ENCODE measurements at places on chromosomes 16 and 17. TPM values are rescaled to one million over a fixed set of nuclear protein-coding genes. Genes with fewer than 3 reads are reported as not detected.

DNA sequence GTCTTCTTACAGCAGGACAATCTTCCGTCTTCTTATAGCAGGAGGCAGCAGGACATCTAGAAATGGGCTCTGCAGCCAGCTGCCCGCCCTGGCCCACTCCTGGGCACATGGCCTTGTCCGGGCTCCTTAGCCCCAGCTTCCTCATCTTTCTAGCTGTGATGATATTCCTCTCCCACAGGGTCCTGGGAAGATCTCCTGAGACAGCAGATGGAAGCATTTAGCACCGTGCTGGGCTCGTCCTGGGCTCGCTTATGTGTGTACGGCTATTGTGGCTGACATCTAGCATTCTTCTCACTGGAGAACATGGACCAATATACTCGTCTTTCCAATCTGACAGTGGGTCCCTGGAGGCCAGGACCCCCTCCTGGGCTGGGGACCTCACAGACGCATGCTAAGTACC, 48.5 kb downstream of the TIMM22 start:
- no peak for DNase-seq

GRCh38 chr17:83161298-83162034, 82.1 kb downstream of the METRNL start:
- peak; percentile 15 for DNase-seq

DNA sequence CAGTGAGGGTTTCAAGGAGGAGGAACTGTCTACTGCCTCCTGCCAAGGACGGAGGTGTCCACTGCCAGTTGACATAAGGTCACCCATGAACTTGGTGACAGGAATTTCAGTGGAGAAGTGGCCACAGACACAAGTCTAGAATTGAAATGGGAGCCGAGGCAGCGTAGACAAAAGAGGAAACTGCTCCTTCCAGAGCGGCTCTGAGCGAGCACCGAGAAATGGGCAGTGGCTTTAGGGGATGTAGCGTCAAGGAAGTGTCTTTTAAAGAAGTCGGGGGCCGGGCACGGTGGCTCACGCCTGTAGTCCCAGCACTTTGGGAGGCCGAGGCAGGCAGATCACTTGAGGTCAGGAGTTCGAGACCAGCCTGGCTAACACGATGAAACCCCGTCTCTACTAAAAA, 3.1 kb upstream of the SERPINF1 start:
- no peak for DNase-seq

GRCh38 chr16:46582313-46582712, 38.9 kb downstream of the SHCBP1 start:
- no peak for DNase-seq

Gene CCL1
- not detected for total RNA-seq

DNA sequence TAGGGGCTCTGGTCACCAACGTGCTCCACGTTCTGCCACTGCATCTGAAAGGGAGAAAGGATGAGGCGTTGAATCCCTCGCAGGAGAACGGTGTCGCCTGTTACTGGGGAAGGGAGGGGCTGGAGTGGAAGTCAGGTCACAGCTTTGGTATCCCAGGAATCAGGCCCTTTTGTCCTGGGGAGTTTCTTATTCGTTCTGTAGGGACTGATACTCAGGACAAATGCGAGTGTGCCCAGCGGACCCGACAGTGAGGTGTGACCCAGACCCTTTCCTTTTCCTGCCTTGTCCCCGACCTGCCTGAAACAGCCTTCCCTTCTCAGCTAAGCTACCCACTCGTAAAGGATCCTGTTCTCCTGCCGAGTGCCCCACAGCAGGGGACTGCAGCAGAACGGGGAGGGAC, 177.5 kb downstream of the VPS53 start:
- DNase-seq: no peak

Gene GRAPL
- not detected for total RNA-seq

GRCh38 chr16:56667581-56668571, at the start of gene MT1G:
MT1G (minus strand) TSS chr16:56668065; CDS start chr16:56667993, 72 bp downstream.
- peak; percentile 36 for DNase-seq

GRCh38 chr17:27489045-27489715, 32.9 kb downstream of the KSR1 start:
- peak; percentile 97 for DNase-seq

- no peak for DNase-seq
Measured at GRCh38 chr16:64974381-64974780, 147.5 kb downstream of the CDH11 start.

DNA sequence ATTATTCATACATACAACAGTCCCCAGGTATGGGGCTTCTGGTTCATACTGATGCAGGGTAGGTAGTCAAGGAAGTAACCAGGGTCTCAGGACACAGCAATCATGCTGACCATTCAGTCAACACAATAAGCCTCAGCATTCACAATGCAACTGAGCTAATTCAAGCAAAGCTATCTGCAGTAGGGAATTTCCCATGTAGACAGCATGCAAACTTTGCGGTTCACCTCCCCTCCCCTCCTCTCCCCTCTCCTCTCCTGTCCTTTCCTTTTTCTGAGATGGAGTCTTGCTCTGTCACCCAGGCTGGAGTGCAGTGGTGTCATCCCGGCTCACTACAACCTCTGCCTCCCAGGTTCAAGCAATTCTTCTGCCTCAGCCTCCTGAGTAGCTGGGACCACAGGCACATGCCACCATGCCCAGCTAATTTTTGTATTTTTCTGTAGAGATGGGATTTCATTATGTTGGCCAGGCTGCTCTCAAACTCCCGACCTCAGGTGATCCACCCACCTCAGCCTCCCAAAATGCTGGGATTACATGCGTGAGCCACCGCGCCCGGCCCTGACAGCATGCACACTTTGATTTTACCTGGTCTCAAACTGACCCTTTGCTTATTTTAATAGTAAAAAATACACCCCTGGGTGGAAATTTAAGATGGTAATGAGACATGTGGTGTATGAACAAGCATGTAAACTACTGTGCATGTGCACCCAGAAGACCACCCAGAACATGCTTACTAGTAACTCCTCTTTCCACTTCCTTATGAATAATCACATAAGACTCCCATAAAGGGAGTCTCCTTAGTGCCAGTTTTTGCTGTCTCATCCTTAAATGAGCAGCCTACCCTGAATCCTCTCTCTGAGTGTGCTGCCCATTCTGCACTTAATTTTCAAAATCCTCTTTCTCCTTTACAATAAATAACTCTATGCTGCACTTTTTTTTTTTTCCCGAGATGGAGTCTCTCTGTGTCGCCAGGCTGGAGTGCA, 9.3 kb upstream of the RNF135 start:
- DNase-seq: no peak

GRCh38 chr17:48236681-48237134, 129.1 kb downstream of the SNX11 start:
- no peak for DNase-seq

Gene PRR15L
- not detected for total RNA-seq

DNA sequence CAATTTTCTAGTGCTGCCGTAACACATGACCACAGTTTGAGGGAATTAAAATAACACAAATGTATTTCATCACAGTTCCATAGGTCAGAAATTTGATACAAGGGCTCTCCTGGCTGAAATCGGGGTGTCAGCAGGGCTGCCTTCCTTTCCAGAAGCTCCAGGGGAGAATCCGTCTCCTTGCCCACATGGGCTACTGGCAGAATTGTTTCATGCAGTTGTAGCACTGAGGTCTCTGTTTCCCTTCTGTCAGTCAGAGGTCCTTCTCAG, 20.5 kb downstream of the EIF4A3 start:
- DNase-seq: no peak

Gene CHP2
- total RNA-seq: 0.24 TPM

GRCh38 chr16:48597563-48598387, 12.2 kb downstream of the N4BP1 start:
- DNase-seq: no peak

DNA sequence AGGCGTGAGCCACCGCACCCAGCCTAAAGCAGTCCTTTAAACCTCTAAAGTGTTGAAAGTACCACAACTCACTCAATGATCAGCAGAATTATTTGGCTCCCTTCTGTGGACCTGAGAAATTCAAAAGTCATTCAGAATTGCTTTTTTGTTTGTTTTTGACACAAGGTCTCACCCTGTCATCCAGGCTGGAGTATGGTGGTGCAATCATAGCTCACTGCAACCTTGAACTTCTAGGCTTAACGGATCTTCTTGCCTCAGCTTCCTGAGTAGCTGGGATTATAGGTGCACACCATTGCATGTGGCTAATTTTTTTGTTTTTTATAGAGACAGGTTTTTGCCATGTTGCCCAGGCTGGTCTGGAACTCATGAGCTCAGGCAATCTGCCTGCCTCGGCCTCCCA, 44.3 kb downstream of the TRAF4 start:
- no peak for DNase-seq

DNA sequence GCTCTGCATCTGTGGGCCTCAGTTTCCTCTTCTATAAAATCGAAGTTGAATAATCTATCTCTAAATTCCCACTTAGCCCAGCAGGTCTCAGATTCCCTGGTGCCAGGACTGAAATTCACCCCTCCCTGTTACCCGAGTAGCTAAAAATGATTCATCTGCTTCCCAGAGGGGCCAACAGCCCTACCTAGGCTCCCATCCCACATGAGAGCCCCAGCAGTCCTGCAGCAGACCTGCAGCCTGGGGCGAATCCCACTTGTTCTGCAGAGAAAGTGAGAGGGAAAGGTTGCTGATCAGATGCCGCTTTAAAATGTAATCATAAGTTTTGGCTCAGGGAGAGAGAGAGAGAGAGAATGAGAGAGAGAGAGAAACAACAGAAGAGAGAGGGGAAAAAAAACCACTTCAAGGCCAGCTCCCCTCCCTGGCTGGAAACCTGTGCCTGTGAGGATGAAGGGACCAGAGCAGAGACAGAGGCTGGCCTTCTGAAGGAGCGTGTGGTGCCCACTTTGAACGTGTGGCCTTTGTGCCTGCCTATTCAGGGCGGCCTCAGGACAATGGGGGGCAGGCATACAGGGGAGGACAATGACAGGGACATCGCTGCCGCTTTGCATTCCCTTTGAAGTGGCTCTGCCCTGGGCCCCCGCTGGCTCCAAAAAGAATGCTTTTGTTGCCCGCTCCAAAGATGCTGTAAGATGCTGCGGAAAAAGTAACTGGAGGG, 85.2 kb upstream of the NKD1 start:
- DNase-seq: no peak

DNA sequence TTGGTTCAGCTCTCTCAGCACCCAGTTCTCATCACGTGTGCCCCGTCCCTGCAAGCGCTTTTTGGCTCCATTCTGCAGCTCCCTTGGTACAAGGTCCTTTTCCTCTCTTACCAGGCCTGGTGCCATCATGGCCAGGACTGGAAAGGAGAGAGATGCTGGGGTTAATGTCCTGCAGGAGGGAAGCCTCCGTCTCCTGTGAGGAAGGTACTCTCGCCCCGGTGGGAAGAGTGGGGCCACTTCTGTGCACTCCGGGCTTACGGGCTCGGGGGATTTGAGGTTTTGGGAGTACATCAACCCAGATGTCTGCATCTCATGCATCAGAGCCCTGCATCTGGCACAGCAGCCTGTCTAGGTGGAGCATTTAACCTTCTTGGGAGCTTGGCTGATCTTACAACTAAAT, 10.1 kb downstream of the CTRB2 start:
- DNase-seq: peak; percentile 58

DNA sequence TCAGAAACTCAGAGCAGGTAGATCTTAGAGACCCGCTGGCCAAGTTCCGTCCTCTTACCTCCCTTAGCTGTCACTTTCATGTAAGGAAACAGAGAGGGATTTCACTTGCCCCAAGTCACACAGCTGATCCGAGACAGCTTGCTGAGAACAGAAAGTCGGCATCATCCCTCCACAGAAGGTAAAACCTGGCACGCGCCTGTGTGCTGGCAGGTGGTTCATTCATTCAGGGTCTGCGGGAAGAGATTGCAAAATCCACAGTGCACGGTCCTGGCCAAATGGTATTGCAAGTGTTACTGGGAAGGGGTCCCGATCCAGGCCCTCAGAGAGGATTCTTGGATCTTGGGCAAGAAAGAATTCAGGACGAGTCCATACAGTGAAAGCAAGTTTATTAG, 139.4 kb upstream of the RPH3AL start:
- DNase-seq: no peak

Gene FAM171A2
- 16.4 TPM for total RNA-seq

DNA sequence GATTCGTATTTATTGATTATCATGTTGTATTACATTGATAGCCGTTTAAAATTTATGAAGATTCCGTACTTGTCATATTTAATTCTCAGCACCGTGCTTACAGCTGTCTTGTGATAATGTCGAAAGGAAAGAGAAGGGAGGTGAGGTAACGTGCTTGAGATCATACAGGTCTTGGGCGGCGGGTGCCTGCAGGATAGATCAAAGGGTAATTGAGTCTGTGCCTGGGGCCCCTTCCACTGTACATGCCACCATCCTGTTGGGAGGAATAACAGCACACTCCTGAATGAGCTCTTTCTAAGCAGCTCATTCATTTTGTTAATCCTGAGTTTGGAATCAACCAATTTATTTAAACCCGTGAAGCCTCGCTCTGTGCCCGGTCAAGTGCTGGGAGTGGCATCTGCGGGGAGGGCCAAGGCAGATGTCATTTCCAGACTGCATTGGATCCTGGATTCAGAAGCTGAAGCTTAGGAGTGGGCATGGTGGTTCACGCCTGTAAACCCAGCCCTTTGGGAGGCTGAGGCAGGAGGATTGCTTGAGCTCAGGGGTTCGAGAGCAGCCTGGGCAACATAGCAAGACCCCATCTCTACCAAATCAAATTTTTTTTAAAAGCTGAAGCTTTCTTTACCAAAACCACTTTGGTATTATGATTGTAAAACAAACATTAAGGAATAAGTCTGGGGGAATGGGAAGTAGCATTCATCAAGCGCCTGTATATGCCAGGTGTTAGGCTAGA, 25.8 kb downstream of the WWOX start:
- no peak for DNase-seq

GRCh38 chr17:6831661-6832263, at the start of gene TEKT1:
TEKT1 (minus strand) TSS chr17:6831729; CDS start chr17:6830376, 1,353 bp downstream.
- DNase-seq: peak; percentile 78

GRCh38 chr16:64240586-64240985, 881.3 kb downstream of the CDH11 start:
- DNase-seq: no peak

DNA sequence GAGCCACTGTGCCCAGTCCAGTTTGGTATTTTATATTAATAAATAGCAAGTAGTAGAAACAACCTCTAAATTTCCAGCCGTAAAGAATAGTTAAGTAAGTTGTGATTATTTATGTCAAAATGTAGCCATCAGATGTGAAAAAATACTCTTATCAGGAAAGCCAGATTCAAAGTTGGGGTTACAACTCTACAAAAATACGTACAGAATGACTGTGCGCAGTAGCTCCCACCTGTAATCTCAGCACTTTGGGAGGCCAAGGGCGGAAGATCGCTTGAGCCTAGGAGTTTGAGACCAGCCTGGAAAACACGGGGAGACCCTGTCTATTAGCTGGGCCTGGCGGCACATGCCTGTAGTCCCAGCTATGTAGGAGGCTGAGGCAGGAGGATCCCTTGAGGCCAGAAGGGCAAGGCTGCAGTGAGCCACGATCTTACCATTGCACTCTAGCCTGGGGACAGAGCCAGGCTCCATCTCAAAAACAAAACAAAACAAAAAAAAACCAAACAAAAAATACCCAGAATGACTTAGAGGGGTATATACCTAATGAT, 1.7 kb downstream of the PDP2 start:
- DNase-seq: no peak

GRCh38 chr16:565419-566330, 1.1 kb upstream of the NHLRC4 start:
- peak; percentile 61 for DNase-seq

GRCh38 chr16:10519929-10520868, 60.2 kb downstream of the EMP2 start:
- DNase-seq: no peak

Gene CEP295NL
- 3.9 TPM for total RNA-seq

Gene ERN2
- total RNA-seq: 5.8 TPM

GRCh38 chr16:67927131-67927941, 4.3 kb downstream of the CTRL start:
- no peak for DNase-seq
